Panc1 (cell line): ENCODE measurements at places on chromosomes 13 and 19.
A peak's percentile ranks its signal among the peaks of the same experiment; 100 is the strongest.

- DNase-seq, result no peak
Measured at GRCh38 chr13:62207388-62207787, 791.7 kb upstream of the PCDH20 start.

- no peak for DNase-seq
Measured at GRCh38 chr19:30711296-30711695, 339.1 kb downstream of the ZNF536 start.

DNA sequence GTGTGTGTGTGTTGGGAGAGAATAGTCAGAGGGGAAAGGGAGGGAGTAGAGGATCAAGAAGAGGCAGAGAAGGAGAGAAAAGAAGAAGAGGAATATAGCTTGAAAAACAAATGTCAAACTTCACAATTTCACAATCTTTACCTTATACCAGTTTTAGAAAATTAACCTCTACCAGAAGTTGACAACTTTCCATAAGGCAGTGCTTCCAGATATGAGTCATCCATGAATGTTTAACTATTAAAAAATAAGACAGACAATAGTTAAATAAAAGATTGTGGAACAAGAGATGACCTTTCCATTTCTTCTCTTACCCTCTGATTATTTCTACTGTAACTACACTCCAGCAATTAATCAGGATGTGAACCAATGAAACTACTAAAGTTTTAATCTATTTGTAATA is 229.4 kb downstream of the ITGBL1 start:
- no peak for DNase-seq

DNA sequence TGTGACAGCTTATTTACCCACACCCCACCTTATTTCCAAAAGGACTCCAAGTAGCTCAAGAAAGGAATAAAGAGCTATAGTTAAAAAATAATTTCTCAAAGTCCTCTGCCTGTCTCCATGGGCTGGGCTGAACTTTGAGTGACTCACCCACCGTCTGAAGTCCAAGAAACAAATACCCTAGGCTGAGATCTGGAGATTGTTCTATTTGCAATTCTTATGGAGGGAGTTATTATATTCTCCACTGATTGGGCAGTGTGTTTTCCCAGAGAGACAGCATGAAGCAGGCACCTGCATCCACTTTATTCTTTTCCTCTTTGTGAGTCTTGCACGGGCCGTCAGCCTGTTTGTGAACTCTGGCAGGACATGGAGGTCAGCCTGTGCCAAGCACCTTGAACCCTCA is 63.2 kb downstream of the SHISA2 start:
- no peak for DNase-seq

GRCh38 chr19:33212436-33213172 is 13.0 kb downstream of the SLC7A10 start:
- no peak for DNase-seq

- DNase-seq, result no peak
Measured at GRCh38 chr13:69292789-69293425, 814.7 kb upstream of the ATXN8OS start.

DNA sequence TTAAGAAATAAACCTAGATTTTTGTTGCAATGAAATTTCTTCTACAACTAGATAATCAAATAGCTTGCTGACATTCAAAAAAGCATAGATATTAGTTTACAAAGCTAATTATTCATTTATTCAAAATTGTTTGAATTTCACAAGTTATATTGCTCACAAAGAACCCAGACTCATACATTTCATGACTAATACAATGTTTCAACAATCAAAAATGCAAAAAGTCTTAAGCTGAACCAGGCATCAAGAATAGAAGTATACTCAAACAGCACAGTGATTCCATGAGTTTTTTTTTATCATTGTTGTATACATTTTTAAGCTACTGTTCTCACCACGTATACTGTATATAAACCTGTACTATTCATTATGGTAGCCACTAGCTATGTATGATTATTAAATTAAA is 51.0 kb downstream of the DIAPH3 start:
- no peak for DNase-seq

DNA sequence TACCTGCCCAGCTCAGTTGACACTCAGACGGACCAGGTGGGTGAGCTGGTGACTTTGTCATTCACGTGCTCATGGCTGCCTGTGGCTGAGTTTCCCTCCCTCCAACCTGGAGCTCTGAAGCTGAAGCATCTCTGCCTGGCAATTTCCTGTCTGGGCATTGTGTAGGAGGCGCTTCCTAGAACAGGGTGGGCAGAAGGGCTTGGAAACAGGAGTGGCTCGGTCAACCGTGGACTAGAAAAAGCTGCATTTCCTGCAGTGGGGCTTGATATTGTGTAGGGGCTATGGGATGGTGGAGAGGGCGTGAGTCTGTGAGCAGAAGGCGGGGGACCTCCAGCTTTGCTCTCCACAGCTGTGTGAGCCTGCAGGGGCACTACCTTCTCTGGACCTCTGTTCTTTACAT is 278.3 kb downstream of the TEX29 start:
- no peak for DNase-seq

DNA sequence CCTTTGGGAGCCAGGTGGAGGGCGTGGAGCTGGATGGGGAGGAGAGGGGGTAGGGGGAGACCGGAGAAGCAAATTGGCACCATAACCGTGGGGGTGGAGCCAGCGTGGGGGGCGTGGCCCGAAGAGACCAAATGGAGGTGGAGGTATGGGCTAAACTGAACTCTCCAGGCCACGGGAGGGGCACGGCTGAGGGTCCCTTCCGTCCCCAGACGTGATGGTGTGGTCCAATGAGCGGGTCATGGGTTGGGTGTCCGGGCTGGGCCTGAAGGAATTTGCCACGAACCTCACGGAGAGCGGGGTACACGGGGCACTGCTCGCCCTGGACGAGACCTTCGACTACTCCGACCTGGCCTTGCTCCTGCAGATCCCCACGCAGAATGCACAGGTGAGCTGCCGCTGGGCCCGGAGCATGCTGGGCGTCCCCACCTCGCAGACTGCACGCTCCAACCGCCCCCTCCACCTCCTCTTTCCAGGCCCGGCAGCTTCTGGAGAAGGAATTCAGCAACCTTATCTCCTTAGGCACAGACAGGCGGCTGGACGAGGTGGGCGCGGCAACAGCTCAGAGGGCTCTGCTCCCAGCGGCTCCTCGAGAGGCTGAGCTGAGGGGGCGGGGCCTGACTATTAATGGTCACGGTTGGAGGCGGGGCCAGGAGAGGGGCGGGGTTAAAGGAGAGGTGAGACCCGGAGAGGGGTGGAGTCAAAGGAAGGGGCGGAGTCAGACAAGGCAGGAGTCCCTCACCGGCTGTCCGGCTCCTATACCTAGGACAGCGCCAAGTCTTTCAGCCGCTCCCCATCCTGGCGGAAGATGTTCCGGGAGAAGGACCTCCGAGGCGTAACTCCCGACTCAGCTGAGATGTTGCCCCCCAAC is 6.2 kb downstream of the HRC start:
- DNase-seq, result peak; percentile 53

GRCh38 chr19:38657633-38658222 is 10.3 kb downstream of the ACTN4 start:
- peak; percentile 97 for DNase-seq

- no peak for DNase-seq
Measured at GRCh38 chr19:51387924-51388389, at the start of gene LIM2. TSS of gene LIM2 (minus strand) at chr19:51387974. CDS start at chr19:51387443, 531 bp downstream.

GRCh38 chr19:16385296-16385695 is 60.7 kb downstream of the KLF2 start:
- no peak for DNase-seq

GRCh38 chr13:67223024-67223423 is 7.1 kb downstream of the PCDH9 start:
- no peak for DNase-seq

DNA sequence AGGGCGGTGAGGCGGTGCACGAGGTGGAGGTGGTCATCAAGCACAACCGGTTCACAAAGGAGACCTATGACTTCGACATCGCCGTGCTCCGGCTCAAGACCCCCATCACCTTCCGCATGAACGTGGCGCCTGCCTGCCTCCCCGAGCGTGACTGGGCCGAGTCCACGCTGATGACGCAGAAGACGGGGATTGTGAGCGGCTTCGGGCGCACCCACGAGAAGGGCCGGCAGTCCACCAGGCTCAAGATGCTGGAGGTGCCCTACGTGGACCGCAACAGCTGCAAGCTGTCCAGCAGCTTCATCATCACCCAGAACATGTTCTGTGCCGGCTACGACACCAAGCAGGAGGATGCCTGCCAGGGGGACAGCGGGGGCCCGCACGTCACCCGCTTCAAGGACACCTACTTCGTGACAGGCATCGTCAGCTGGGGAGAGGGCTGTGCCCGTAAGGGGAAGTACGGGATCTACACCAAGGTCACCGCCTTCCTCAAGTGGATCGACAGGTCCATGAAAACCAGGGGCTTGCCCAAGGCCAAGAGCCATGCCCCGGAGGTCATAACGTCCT is 9.4 kb upstream of the PROZ start:
- DNase-seq, result no peak

GRCh38 chr19:17757125-17757524 is 5.8 kb downstream of the FCHO1 start:
- DNase-seq, result no peak

GRCh38 chr13:57627663-57628062 is 3.9 kb upstream of the PCDH17 start:
- DNase-seq, result no peak

GRCh38 chr13:29674532-29674931 is 79.0 kb upstream of the SLC7A1 start:
- DNase-seq, result no peak

DNA sequence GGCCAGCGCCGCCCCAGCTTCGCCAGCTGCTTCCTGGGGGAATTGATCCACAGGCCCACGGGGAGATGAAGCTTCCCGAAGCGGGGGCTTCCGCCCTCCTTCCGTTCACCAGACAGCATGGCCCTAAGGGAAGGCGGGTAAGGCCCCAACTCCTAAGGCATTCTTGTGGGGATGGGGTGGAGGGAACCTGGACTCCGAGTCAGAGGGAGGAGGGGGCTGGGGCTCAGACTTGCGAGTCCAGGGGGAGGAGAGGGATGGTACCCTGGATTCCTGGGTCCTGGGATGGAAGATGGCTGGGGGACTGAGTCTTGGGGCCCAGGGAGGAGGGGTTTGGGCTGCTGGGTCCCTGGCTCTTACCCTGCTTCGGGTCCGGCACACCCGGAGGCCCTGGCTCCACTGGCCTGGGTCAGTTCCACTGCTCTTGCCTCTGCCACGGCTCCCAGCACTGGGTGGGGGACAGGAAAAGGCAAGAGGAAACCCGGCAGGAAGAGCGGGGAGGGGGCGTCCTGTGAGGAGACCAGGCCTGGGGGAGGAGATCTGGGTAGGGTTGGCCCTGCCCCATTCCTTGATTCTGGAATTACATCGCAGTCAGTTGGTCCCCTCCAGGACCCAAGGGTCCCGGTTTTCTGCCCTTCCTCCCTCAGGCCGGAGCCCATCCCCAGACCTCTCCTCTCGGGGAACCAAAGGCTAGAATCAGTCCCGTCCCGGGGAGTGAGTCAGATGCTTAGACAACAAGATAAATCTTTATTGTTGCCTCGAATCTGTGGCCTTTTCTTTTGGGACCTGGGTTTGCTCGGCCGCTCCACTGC is at the start of gene RASIP1:
Gene RASIP1, minus strand, starts transcription at position 447 of the 809 bp plus-strand sequence. Its CDS starts 328 bp downstream, at position 119.
- DNase-seq, result no peak
